ENCODE measurements at places on chromosomes 11 and 22.

DNA sequence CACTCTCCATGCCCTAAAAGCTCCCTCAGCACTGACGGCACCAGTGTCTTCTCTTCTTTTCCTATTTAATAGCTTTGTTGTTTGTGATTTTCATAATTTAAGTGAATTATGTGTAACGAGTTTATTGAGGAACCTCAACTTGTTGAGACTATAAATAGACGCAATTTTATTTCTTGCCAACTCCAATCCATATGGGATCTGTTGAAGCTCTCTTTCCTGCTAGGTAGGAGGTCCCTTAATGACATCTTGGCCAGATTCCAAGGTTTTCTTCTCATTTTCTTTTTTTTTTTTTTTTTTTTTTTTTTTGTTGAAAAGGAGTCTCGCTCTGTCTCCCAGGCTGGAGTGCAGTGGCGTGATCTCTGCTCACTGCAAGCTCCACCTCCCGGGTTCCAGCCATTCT lies 14.2 kb downstream of the RTL6 start:
- DNase-seq, result no peak

DNA sequence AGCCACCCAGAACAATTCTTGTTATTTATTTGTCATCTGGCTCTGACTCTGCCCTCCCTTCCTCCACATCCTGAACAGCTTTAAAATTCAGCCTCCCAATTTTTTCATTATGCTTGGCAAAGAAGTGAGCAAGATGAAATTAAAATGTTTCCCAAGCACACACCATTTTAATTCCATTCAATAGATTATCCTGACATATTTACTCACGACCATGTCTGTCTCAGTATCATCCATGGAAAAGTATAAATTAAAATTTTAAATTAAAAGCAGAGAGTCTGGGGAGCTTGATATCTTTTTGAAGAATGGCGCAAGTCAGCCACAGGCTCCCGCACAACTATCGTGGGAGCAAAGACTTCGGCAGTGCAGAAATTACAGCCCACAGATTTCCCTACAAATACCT lies 862.4 kb downstream of the OPCML start:
- DNase-seq, result no peak

- DNase-seq, result no peak
Measured at GRCh38 chr22:19691721-19692341, 22.5 kb upstream of the SEPTIN5 start.

GRCh38 chr22:32951807-32952153 lies 106.4 kb downstream of the SYN3 start:
- no peak for DNase-seq

DNA sequence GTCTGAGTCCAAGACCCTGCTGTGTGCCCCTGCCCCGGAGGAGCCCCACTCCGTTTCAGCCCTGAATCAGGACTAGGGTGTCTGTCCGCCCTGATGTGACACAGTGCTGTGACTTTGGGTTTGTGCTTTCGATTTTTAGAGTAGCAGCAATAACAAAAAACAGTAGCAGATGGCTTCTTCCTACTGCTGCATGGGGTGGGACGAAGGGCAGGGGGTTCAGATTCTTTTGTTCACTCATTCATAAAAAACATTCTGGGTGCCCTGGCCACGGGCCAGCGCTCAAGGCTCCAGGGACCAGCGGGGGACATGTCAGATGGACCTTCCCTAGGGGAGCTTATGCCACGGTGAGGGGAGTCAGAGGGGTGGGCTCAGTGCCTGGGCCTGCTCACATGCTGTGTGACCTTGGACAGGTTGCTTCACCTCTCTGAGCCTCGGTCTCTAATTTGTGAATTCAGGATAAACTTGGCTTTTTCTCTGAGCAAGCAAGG lies 24.6 kb upstream of the PRR5 start:
- DNase-seq, result no peak

DNA sequence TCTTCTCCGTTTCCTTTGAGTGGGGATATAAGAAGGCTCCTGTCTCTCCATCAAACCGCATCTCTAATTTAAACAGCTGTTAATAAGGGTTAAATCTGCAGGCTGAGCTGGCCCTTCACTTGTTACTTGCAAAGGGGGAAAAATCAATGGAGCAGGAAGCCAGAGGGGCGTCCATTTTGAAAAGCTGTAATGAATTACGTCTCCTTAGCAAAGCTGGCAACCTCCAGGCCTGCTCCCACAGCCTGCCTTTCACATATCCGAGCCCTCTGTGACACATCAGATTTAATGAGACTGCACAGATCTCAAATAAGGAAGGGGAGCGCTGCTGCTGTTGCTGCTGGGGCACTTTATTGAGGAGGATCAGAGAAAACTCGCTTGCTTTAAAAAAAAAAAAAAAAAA lies 320.8 kb downstream of the BLID start:
- DNase-seq, result no peak

GRCh38 chr22:22815397-22816170 lies 72.0 kb upstream of the IGLL5 start:
- DNase-seq, result no peak

All from activated gamma-delta T cell treated with Interleukin-2 at 50 U/mL for 16 hours (primary cell).